Fibroblast of skin of scalp (primary cell): ENCODE measurements at places on chromosomes 12 and 14.

GRCh38 chr14:69855180-69855832, 23.9 kb upstream of the SMOC1 start:
- DNase-seq: no peak

- DNase-seq: no peak
Observed at GRCh38 chr12:2754208-2754607, 40.6 kb upstream of the FKBP4 start.

- no peak for DNase-seq
Observed at GRCh38 chr12:39010406-39010805, 105.0 kb upstream of the CPNE8 start.

- no peak for DNase-seq
Observed at GRCh38 chr12:120121766-120122293, 5.3 kb upstream of the RAB35 start.

DNA sequence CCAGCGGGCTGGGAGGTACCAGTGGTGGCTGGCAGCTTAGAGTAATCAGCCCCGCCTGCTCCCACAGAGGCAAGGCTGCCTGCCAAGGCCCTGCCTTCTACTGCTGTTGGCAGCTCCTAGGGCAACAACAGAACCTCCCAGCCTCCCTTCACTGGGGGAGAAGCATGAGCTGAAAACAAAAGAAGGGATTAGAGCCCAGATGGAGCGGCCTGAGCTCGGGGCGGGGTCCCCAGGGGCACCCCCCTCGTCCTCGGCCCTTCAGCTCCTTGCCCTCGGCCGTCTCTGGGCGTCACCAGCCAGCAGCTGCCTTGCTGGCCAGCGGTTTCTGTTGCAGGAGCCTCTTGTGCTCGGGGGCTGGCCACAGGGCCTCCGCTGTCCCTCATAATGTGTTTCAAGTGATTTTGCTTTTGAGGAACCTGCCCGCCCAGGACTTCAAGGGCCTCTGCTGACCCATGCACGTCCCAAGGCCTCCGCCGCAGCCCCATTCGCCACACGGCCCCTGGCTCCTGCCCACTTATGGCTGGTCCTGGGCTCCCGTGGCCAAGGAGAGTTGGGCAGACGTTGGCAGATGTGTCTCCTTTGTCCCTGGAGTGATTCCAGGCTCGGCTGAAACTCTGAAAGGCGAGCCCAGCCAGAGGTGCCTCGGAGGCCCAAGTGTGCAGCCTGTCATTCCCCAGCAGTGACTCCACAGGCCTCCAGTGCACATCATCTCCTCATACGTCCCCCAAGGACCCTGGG, 49.7 kb downstream of the PSMA6 start:
- DNase-seq: peak; percentile 94

DNA sequence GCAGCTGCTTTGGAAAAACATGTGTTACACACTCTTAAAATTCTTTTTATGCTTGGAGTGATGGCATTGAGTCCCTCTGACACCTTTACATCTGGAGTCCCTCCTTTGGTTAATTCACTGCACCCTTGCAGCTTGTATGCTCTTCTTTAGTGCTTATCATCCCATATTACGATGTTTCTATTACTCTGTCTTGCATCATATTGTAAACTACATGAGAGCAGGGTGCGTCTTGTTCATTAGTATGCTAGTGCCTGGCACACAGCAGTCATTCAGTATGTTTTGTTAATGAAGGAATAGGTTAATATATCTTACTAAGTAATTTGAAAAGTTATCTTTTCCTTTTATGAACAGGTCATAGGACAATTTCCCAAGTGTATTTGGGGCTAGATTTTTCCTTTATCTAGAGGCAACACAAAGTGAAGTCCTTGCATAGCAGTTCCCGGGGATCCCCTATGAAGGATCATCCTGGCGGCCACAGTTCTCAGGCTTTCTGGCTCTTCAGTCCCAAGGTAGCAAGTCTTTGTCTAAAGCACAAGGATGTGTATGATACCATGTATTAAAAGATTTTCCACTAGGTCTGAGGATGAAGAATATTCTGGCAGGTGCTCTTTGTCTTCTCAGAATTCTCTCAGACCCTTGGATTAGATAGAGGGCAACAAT, 363.8 kb downstream of the FUT8 start:
- DNase-seq: no peak
